Mammary epithelial cell (primary cell): ENCODE measurements at places on chromosomes 7 and 10. TPM values are rescaled to one million over a fixed set of nuclear protein-coding genes. Genes with fewer than 3 reads are reported as not detected.

Gene SH2B2
- 2.9 and 3.4 TPM in 2 replicates for total RNA-seq

Gene CRPPA
- 0.61 and 1.0 TPM in 2 replicates for total RNA-seq

Gene TUBB8
- total RNA-seq, result not detected

Gene MACROH2A2
- total RNA-seq, result 17.8 TPM

Gene PEX1
- total RNA-seq, result 14.4 and 16.6 TPM in 2 replicates

Gene CYP2C19
- total RNA-seq, result not detected in 2 replicates

Gene CPA4
- 495 TPM for total RNA-seq

Gene XRCC2
- 1.2 TPM for total RNA-seq

Gene PTF1A
- not detected in 2 replicates for total RNA-seq

Gene MORN4
- total RNA-seq, result 11.3 TPM

Gene GNG11
- total RNA-seq, result 0.27 and 0.38 TPM in 2 replicates

DNA sequence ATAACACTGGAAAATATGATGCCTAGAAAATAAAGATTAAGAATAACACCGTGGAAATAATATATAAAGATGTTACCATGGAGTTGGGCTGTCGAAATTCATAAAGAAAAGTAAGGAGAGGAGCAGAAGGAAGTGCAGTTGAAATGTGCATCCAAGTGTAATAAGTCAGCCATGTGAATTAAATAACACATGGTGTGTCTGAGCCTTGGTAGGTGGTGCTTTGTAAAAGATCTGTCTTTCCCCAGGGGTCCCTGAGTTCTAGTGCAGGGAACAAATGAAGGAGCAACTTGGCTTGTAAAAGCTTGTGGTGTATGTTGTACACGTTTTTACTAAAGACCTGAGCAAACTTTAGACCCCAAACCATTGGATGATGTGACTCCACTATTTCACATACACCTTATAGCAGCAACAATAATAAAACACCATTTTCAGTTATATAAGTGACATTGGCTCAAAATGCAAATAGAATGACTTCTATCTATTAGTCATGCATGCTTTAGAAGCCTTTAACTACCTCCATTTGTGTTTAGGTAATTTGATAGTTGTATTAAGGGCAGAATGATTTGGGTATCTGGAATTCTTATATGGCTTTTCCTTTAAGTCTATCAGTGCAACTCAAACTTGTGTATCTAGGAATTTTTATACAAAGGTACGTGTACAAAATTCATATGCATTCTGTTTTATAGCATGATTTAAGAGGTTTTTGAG is 11.3 kb downstream of the STARD3NL start:
- DNase-seq, result no peak

GRCh38 chr10:23951841-23952240 is 257.1 kb upstream of the KIAA1217 start:
- DNase-seq, result no peak

DNA sequence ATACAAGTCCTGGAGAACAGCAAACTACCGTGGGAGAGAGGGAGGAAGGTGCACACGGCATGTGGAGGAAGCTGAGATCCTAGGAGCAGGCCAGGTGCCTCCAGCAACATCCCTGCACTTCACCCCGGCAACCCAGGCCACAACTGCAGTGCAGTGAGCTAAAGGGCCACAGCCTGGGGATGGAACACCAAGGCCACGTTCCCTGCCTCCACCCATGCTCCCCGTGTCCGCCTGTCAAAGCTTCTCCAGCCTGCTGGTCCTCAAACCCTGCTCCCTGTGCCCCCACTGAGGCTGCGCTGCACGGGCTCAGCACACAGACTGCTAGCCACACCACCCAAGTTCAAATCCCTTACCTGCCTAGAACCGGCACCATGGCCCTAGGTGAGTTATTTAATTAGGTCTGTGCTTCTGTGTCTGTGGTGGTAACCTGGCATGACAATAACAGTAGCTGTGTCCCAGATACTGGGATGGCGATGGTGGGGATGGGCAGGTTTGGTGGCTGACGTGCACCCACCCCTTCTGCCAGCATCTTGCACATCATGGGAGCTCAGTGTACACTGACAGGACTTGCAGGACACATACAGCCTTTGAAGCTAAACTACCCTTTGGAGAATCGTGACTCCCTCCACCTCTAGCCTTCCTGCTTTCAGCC is 85.5 kb downstream of the FAM53B start:
- DNase-seq, result no peak

GRCh38 chr7:11191574-11192220 is 218.0 kb downstream of the PHF14 start:
- DNase-seq, result no peak

DNA sequence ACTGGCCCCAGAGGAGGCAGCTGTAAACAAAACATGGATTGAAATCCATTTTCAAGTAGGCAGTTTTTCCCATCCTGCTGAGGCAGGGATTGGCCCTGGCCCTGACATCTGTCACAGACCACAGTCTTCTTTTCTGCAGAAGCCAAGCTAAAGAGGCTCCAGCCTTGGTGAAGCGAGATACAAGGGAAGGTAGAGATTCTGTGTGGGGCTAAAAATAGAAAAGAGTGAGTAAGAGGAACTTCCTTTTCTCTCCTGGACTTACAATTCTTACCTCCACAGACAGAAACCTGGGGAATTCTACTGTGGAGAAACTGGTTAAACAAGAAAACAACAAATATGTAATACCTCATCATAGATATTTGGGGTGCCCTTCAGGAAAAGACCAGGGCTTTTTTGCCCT is 624.8 kb upstream of the FZD8 start:
- peak; percentile 82 for DNase-seq

- no peak for DNase-seq
These were observed 19.8 kb upstream of the CCDC7 start for GRCh38 chr10:32426186-32426585.

DNA sequence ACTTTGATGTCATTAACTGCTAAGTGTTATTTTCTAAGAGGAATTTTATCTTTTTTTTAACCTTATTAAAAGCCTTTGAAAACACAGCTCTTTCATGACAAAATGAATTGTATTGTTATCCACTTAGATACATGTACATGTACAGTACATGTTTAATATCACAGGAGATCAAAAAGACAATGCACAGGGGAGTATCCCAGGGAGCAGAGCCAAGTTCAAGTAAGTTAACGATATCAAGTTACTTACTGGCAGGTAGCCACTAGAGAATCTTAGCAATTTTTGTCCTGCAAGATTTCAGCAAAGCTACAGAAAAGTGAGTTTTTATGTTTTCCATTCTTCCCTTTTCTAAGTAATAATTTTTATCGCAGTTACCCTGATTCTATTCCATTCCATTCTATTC is 33.9 kb upstream of the ARL4A start:
- DNase-seq, result no peak

DNA sequence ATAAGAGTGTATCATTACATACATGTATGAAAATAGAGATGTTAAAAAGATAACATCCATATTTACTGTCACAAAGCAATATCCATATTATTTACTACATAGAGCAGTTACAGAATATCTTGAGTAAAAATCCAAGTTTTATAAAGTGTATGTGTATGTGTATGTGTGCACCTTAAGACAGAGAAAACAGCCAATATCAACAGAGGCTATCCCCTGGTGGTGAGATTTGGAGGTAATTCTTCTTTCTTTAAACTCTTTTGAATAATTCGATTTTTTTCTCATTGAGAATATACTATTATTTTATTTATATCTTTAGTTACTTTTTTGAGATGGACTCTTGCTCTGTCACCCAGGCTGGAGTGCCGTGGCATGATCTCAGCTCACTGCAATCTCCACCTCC is 18.4 kb downstream of the TRDMT1 start:
- DNase-seq, result no peak

GRCh38 chr7:137579913-137580640 is 236.5 kb upstream of the PTN start:
- DNase-seq, result peak; percentile 83

- no peak for DNase-seq
These were observed 75.5 kb upstream of the AGK start for GRCh38 chr7:141475679-141476078.

- no peak for DNase-seq
These were observed 7.8 kb upstream of the LIPM start for GRCh38 chr10:88794731-88795130.

- no peak for DNase-seq
These were observed 16.1 kb downstream of the TAS2R60 start for GRCh38 chr7:143459359-143459758.

DNA sequence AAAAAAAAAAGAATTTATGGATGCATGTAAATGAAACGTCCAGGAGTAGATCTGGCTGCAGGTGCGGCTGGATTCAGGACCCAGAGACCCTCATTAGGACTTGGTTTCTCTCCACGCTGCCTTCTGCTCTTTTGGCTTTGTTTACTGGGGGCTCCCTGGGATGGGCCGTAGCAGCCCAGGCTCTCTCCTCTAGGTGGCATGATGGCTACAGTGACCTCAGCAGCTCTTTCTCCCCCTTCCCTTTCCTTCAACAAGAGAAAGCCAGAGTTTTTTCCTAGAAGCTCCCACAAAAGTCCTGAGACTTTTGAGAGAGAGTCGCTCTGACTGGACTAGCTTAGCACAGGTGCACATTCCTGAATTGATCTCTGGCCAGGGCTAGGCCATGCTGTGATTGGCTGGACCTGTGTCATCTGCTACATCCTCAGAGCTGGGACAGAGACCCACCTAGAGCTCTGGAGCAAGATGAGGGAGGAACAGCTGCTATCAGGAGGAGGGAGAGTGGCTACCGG is 67.8 kb upstream of the PDCD4 start:
- DNase-seq, result peak; percentile 40

DNA sequence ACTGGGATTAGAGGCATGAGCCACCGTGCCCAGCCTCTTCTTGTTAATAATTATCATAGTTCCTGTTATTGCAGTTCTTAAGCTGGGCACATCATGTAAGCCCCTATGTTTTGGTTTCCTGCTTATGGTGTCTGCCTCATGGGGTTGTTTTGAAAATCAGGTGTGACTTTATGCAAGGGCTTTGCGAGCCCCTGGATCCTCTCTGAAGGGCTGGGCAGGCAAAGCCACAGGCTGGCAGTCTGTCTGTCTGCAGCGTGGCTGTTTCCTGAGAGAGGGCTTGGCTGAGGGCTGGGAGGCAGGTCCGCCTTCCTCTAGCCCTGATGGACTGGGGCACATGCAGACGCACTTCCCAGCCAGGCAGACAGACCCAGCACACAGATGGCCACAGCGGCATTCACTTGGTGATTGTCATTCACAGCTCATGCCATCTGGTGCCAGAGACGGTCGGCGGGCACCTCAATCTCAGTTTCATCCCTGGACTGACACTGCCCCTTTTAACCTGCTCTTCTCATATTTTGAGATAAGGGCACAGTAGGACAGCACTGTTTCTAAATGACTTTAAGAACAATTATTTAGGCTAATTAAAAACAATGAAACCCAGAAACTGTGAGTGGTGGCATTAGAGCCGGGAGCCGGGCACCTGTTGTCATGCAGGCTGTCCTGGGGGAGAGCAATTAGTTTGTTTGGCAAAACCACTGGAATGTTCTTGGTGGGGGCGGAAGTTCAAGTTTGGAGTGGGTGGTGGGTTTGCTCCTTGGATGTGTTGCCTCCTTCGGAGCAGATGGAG is 35.5 kb downstream of the RBM20 start:
- no peak for DNase-seq

DNA sequence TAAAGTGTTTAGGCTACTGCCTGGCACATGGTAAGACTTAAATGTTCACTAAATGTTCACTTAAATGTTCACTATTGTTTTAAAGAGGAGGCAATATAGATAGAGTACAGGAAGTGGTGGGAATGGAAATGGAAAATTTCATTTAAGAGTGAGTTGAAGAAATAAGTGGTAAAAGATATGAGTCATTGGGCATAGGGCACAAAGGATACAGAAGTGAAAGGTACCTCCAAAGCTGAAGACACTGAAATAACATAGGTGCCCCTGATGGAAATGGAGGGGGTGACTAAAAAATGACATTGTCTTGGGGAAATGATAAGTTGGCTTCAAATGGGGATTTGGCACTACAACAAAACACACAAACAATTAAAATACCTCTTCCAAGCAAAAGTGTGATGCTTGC is 5.2 kb upstream of the FRA10AC1 start:
- no peak for DNase-seq

GRCh38 chr10:124534826-124535601 is 73.4 kb downstream of the LHPP start:
- DNase-seq, result no peak

GRCh38 chr10:77832238-77832637 is 94.3 kb downstream of the DLG5 start:
- DNase-seq, result no peak
